ENCODE measurements at places on chromosomes 13 and 19.

DNA sequence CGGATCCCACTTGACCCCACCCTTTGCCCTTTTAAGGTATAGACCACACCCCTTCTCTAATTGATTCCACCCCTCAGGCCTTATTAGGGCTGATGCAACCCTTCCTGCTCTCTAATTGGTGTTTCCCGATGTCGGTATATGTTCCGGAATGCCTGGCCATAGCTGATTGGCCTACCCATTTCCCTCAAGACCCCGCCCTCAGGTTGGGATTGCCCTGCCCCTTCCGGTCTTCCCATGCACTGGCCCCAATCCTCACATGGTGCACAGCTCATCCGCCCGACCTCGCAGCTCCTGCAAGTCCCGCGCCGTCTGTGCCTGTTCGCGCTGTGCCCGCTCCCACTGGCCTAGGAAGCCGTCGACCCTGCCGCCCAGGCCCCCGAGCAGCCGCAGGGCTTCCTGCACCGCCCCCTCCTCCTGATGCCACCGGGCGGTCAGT, 18.1 kb downstream of the TSKS start:
- DNase-seq = no peak

DNA sequence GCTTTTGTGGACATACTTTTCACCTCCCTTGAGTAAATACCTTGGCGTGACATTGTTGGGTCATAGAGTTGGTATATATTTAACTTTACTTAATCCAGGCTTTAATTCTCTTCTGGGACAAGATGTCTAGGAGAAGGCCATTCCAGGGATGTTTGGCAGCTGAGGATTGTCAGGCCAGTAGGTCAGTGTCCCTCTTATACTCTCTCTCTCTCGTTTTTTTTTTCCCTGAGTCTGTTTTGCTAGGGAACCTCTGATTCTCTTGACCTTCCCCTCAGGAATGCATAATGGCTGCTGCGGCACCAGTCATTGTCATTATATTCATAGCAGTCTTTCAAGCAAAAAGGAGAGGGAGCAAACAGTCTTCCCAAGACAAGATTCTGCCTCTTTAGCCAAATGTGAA, 48.8 kb downstream of the BICRA start:
- DNase-seq = no peak

DNA sequence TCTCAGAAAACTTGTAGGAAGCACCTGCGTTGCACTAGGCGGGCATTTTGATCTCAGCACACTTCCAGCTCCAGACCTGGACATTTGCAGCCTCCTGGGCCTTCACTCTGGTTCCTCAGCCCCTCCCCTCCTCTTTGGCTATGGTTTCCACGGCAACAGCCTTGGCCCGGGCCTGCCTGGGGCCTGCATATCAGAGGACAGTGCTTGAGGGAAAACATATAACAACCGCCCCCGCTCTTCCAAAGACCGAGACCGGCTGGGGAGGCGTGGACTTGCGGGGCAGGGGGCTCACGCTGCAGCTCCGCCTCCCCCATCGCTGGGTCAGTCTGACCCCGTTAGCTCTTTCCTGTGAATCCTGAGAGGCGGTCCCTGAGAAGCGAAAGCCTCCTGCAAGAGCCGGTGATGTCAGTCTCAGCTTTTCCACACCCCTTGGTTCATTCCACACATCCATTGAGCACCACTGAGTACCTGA, 125.7 kb upstream of the PEG3 start:
- no peak for DNase-seq

GRCh38 chr13:50589139-50589538, 254.4 kb downstream of the DLEU7 start:
- DNase-seq = no peak

- no peak for DNase-seq
These were observed 1658.6 kb upstream of the MIR17HG start for GRCh38 chr13:89688918-89689317.

GRCh38 chr13:110593430-110594130, 21.8 kb upstream of the NAXD start:
- DNase-seq = no peak

DNA sequence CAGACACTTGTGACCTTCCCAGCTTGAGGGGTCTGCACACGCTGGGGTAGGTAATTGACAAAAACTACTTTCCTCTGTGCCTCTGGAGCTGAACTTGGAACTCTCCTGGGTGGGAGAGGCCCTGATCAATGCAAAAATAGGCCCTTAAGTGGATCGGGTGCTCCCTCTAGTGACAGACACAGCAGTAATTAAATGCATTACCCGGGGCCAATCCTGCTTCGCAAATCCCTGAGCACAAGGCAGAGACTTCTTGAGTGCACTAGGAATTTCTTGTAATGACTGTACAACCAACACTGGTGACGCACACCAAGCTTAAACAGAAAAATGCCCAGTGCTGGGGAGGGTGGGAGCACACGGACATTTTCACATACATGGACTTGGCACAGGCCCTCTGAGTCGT, 10.6 kb upstream of the UBE2S start:
- DNase-seq = no peak

DNA sequence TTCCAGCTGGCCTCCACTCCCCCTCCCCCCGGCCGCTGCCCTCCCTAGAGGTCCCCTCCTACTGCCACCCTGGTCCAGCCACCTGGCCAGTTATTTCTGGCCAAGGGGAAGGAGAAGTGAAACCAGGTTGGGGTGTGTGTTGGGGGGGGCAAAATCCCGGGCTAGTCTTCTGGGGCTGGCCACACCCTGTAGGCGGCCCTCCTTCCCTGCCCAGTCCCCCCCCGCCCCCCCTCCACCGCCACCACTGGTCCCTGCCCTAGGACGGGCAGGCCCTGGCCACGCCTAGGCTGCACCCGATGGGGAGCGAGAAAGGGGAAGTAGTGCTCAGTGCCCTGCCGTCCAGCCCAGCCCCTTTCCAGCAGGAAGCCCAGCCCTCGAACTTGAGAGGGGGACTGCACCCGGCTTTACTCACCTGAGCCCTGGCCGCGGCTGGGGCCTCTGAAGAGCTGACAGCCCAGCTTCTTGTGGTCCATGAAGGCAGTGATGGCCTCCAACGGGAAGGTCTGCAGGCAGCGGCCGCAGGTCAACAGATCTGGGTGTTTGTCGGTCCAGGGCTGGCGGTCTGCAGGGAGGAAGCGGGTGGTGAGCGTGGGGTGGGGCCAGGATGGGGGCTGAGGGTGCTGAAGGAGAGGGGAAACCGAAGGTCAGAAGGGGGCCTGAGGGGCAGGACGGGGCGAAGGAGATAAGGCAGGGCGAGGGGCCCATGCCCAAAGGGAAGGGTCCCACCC, 813 bp downstream of the ZNF296 start:
- DNase-seq = no peak

GRCh38 chr13:31052478-31052877, 109.2 kb downstream of the HSPH1 start:
- DNase-seq = no peak

Measured in activated CD8-positive, alpha-beta memory T cell treated with anti-CD3 and anti-CD28 coated beads for 1 hour (primary cell).